NCI-H2081 treated with DMSO at 0.1 percent for 48 hours (cell line): ENCODE measurements at places on chromosomes 3 and 15.

GRCh38 chr15:34693053-34693744, 61.6 kb downstream of the GJD2 start:
- no peak for DNase-seq

GRCh38 chr3:196192524-196193051, 18.6 kb downstream of the ZDHHC19 start:
- no peak for DNase-seq

DNA sequence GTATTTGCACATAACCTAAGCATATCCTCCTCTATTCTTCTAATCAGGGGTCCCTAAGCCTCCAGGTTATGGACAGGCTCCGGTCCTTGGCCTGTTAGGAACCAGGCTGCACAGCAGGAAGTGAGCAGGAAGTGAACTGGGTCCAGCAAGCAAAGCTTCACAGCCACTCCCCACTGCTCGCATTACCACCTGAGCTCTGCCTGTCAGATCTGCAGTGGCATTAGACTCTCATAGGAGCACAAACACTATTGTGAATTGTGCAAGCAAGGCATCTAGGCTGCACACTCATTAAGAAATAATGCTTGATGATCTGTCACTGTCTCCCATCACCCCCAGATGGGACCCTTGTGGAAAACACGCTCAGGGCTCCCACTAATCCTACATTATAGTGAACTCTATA, 9.8 kb downstream of the MSL2 start:
- DNase-seq, result peak; percentile 36

DNA sequence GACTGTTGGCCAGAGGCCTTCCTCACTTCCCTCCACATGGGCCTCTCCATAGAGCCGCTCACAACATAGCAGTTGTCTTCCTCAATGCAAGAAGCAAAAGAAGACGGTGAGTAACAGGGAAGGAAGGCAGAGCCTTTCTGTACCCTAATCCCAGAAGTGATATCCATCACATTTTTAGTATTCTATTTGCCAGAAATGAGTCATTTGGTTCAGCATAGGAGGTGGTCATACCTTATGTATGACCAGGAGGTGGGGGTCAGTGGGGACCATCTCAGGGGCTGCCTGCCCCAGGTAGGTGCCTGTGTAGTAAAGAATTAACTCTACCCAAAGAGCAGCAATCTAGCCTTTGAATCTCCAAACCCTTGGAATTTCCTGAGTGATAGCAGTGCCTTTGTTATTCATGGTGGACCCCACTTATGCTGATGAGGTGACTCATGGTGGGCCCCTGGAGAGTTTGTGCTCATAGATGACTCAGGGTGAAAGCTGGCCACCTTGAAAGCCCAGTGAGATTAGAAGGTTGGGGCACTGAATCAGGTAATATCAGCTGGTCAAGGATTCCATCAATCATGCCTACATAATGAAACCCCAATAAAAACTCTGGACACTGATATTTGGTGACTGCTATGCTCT, 323.9 kb upstream of the IGF1R start:
- DNase-seq, result no peak

DNA sequence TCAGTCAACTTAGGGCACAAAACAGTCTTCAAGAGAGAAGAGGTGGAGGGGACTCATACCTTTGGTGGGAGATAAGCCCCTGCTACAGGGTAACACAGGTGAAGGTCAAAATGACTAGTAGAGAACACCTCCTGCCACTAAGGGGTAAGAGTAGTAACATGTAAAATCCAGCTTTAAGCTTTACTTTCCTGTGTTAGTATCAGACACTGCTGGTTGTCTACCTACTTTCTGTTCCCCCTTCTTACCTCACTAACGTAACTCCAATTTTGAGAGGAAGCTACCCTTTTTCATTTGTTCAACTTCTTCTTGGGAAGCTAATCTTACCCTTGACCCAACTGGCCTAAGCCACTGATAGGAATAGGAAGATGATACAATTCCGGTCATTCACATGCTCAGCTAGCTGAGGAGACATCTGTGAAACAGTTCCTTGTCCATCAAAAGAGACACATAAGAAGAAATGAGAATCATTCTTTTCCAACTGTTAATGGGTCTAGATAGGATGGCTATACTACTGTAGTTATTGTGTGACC, 826.8 kb upstream of the CFAP20DC start:
- no peak for DNase-seq

DNA sequence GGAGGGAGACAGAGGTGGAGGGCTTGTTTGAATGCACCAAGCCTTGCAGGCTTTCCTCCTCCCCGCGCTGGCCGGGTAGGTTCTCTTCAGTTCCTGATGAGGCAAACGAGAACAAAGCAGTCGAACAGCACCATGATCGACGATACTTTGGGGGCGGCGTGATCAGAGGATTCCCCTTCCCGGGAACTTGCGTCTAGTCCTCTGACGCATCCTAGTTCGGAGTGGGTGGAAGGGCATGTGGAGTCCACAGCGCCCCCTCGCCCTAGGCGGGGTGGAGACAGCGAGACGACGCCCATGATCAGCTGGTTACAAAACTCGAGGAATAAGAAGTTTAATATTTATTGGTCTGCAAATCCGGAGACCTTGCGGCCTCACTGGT, 452 bp upstream of the SV2B start:
- no peak for DNase-seq

DNA sequence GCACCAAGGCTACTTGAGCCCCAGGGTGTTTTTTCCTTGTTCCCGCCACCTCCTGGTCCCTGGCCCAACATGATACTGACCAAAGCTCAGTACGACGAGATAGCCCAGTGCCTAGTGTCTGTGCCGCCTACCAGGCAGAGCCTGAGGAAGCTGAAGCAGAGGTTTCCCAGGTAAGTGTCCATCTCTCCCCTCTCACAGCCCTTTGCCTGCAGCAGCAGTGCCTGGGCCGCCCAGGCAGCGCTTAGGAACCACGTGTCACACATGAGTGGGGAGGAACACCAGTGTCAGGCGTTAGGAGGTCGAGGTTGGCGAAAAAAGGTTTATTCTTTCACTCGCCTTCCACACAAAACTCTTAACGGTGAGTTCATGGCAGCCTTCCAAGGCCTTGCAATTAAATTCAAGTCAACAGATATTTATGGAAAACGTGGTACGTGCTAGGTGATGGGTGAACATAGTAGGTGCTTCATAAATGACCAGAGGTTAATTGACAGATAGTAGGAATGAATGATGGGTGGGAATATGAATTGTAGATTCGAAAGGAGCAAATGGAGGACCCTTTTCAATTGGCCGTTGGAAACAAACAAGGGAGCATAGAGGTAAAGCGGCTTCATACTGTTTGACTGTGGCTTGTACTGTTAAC, 486 bp downstream of the CDIN1 start:
- DNase-seq, result no peak

GRCh38 chr15:73573037-73573436, 60.2 kb downstream of the NPTN start:
- no peak for DNase-seq

- no peak for DNase-seq
Measured at GRCh38 chr3:28646435-28646834, 297.8 kb upstream of the AZI2 start.

- no peak for DNase-seq
Measured at GRCh38 chr15:40498418-40498817, 27.6 kb downstream of the CHST14 start.

DNA sequence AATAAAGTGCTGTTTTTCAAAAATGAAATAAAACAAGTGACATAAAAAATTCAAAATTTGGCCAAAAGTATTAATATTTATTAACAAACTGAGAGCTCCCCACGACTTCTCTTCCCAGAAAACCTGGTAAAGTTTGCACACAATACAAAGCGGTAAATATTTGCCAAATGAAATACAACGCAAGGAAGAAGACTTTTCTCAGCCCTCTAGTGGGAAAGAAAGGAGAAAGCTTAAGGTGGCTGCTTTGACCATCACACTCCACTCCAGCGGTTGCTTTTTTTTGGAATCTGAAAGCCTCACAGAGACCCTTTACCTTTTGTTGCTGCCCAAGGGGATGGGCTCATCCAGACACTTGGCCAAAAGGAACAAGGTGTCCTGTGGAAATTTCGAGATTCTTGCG, 1.1 kb upstream of the GK5 start:
- no peak for DNase-seq

DNA sequence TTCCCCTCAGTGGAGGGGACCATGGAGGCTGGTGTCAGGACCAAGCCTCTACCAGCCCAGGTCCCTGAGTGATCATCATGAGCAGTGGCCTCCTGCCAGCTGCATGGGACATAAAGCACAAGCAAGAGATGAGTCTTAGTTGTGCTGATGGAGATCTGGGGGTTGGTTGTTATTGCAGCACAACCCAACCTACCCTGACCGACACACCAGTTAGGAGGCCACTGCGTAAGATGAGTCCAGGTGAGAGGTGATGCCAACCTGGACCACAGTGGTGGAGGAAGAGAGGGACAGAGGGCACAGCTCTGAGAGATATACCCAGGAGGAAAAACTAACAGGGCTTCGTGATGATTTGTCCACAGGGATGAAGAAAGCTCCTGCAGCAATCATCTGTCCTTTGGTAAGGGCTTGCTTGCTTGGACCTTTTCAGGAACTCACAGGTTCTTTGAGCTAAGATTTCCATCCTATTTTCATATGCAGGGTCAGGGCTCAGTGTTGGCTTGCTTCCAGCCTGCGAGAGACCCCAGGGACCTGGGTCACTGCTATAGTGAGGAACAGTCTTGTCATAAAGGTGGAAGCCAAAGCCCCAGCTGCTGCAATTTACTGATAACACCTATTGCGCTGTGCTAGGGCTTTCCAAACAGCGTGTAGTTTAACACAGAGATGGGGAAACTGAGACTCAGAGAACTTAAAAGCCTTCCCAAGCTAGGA, 8.1 kb downstream of the RASGRF1 start:
- no peak for DNase-seq

GRCh38 chr3:148697306-148698189, at the start of gene AGTR1:
TSS of gene AGTR1 (plus strand) at chr3:148697903. CDS start at chr3:148741036, 43,133 bp downstream.
- no peak for DNase-seq

DNA sequence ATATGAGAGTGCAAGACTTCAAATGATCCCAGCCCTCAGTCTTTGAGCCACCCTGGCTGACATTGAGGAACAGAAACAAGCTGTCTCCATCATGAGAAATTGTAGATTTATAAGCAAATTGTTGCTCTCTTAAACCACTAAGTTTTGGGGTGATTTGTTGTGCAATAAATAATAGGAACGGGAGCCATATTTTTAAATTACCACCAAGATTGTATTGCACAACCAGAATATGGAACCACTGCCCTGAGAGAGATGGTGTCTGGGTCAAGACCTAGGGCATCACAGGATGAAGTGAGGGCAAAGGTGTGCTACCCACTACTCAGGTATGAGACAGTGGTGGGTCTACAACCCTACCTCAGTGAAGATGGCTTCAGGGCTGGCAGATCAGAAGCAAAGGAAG, 2.3 kb upstream of the CFAP92 start:
- DNase-seq, result no peak

- no peak for DNase-seq
Measured at GRCh38 chr3:18189282-18190050, 235.7 kb downstream of the SATB1 start.

DNA sequence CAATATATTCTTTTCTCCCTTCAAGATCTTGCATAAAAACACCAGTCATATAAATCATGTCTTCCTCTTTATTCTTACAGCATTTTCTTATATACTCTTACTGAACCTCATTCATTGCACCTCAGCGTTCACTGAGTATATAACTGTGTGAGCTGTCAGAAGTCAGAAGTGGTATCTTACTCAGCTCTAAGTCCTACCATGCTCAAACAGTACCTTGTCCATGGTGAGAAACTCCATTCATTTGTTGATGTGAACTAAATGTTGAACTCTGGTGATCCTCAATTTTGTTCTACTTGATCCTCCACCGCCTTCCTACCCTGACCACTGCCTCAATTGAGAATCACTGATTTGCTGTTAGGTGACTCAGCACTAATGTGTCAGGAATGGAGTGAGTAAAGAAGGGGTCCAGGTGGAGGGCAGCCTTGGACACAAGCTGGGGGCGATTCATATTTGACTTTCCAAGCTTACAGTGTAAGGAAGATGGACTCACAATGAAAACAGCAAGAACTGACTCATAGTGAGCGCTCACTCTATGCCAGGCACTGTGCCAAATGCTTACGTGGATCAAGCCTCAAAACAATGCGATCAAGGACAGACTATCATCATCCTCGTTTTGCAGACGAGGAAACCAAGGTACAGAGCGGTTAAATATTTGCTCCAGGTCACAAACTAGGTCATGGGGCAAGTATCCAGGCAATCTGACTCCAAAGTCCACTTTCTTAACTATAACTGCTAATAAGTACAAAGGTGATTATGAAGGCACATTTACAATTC, 13.5 kb upstream of the ZFYVE19 start:
- no peak for DNase-seq

DNA sequence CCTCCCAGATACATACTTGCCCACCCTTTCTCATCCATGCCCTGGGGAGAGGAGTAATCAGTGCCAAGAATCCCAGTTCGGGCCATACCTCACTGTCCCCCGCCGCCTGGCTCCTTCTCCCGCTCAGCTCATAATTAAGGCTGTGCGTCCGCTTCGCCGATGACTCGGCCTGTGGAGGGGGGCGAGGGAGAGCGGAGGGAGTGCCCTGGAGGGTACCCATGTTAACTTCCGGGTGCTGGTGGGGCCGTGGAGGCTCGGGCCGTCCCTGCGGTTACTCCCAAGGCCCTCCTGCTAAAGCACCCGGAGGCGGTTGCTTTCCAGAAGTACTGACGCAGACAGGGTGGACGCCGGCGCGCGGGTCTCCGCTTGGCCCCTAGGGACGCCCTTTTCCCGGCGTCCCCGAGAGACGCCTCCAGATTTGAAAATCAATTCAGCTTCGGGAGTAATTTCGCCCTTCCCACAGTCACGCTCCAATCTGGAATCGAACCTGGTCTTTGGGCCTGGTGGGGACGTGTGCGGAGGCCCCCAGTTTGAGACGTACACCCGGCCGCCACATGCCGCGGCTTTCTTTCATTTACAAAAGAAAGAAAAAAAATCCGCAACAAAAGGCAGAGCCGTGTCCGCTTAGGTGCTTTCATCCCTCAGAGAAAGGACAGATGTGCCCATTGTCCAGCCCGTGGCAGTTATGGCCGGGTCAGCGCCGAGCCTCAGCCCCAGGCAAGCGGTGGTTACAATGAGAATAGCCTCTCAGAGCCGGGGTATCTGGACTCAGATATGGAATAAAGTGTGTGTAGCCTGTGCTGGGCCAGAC, 1.0 kb upstream of the ONECUT1 start:
- DNase-seq, result no peak

- no peak for DNase-seq
Measured at GRCh38 chr15:92037491-92037890, 184.0 kb downstream of the SLCO3A1 start.

GRCh38 chr3:167300207-167300606, 79.9 kb downstream of the ZBBX start:
- DNase-seq, result no peak

GRCh38 chr3:184556582-184557347, 4.8 kb upstream of the EPHB3 start:
- no peak for DNase-seq
